Caudate nucleus (tissue), 63 donors: ENCODE measurements at places on chromosomes 6 and 20.

GRCh38 chr20:33092361-33092760 lies 12.9 kb downstream of the BPIFB4 start:
- DNase-seq, result no peak

DNA sequence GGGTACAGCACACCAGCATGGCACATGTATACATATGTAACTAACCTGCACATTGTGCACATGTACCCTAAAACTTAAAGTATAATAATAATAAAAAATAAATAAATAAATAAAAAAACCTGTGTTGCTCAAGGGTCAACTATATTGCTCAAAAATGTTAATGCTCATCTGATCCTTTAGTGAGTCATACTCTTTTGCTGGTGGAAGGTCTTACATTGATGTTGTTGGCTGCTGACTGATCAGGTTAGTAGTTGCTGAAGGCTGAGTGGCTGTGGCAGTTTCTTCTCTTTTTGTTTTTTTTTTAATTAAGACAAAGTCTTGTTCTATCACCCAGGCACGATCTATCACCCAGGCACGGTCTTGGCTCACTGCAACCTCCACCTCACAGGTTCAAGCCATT lies 29.6 kb upstream of the SMIM26 start:
- no peak for DNase-seq

DNA sequence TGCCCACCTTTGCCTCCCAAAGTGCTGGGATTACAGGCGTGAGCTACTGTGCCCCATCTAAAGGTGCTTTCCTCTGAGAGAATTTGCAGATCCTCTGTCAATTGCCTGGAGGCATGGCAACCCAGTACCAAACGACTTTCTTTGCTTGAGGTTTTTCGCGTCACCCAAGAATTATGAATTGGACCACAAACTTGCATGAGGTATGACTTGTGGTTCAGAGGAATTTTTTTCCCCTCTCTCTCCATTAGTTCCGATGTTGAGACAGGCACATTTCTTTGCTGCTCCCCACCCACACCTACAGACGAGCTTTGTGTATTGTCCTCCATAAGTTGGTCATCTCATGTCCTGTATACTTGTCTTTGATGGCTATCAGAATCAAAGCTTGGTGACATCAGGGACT lies 11.8 kb upstream of the SCAF8 start:
- DNase-seq, result no peak

GRCh38 chr6:75460681-75461080 lies 32.9 kb downstream of the FILIP1 start:
- no peak for DNase-seq

DNA sequence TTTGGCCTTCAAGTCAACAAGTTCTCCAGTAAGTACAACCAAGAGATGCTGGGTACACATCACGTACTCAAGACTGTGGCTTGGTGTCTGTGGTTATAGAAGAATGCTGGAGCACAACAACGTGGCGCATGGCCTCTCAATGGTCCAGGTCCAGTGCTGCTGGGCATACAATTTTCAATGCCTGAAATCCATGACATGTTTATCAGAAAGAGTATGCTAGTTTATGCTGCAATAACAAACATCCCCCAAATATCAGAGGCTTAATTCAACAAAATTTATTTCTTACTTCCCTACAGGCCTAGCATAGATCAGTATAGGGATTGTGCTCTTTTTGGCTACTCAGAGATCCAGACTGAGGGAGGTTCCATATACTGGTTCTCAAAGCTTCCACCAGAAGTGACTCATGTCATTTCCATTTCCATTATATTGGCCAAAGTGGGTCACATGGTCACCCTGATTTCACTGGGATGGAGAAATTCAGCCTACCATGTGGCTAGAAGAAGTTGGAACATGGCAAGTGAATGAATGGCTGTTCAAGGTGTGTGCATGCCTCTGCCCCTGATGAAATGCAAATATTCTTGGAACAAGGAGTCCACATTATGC lies 33.3 kb upstream of the KIF16B start:
- DNase-seq, result no peak

DNA sequence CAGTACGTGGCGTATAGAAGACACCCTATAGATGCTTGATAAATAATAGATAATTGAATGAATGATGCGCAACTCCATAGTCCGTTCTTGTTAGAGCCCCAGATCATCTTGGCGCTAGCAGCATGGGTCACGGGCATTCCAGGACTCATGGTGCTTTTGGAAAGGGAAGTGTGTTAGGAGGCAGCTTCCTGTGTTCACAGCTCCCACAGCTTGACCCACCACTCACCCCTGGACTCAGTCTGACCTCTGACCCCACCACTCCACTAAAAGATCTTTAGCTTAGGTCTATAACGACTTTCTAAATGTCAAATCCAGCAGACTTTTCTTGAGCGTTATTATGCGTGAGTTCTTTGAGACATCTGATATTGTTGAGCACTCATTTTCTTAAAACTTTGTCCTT lies 35.8 kb upstream of the KIF16B start:
- no peak for DNase-seq
